Renal cortex interstitium (tissue), 15 donors: ENCODE measurements at places on chromosomes 16 and 17. TPM values are rescaled to one million over a fixed set of nuclear protein-coding genes. Genes with fewer than 3 reads are reported as not detected.

Gene RILP
- 3.0 TPM for polyA plus RNA-seq

Gene IFT20
- 52.8 TPM for polyA plus RNA-seq

Gene UBFD1
- polyA plus RNA-seq, result 73.4 TPM

Gene KRTAP2-2
- not detected for polyA plus RNA-seq

Gene TBC1D26
- 1.3 TPM for polyA plus RNA-seq

Gene ERI2
- polyA plus RNA-seq, result 36.2 TPM

Gene PARD6A
- polyA plus RNA-seq, result 3.4 TPM

Gene CRK
- 63.7 TPM for polyA plus RNA-seq

Gene CFAP119
- polyA plus RNA-seq, result 12.8 TPM

Gene SLC5A10
- 1.1 TPM for polyA plus RNA-seq

Gene KRT24
- polyA plus RNA-seq, result not detected

Gene PTGES3L
- polyA plus RNA-seq, result 3.2 TPM

Gene PLCG2
- polyA plus RNA-seq, result 70.6 TPM

Gene SPAG5
- polyA plus RNA-seq, result 70.3 TPM

Gene CMTM1
- polyA plus RNA-seq, result 7.9 TPM

Gene ZNF423
- 25.8 TPM for polyA plus RNA-seq

Gene GOSR2
- 57.9 TPM for polyA plus RNA-seq
